ENCODE measurements at places on chromosomes 1 and 21. TPM values are rescaled to one million over a fixed set of nuclear protein-coding genes. Genes with fewer than 3 reads are reported as not detected.

GRCh38 chr1:91884459-91885212 is 1.3 kb downstream of the TGFBR3 start:
- no peaks in the 10 kb centered on the region for H3K27me3 ChIP-seq
- peak overlapping the region; percentile 74 for H3K4me3 ChIP-seq
- H3K27ac ChIP-seq, result peak overlapping the region; percentile 88
- no peaks in the 10 kb centered on the region for H3K36me3 ChIP-seq
- DNase-seq, result peak; percentile 59

The LORICRIN gene
- total RNA-seq, result not detected

DNA sequence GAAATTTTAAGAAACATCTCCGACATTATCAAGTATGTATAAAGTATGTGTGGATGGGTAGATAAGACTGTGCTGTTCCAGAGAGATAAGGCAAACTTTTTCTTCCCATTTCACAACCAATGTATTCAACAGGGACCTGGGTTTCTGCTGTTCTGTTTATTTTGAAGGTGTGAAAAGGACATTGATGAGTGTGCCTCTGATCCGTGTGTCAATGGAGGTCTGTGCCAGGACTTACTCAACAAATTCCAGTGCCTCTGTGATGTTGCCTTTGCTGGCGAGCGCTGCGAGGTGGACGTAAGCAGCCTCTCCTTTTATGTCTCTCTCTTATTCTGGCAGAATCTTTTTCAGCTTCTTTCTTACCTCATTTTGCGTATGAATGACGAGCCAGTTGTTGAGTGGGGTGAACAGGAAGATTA is 174.0 kb downstream of the CRB1 start:
- H3K4me1 ChIP-seq, result no peaks in the 10 kb centered on the region
- no peak overlapping the region for H3K27ac ChIP-seq
- H3K27me3 ChIP-seq, result no peaks in the 10 kb centered on the region
- H3K4me3 ChIP-seq, result no peak overlapping the region

- no peaks in the 10 kb centered on the region for H3K4me1 ChIP-seq
- no peak overlapping the region for H3K4me3 ChIP-seq
- H3K27ac ChIP-seq, result no peak overlapping the region
- no peaks in the 10 kb centered on the region for H3K36me3 ChIP-seq
- no peak for DNase-seq
Measured at GRCh38 chr1:222136869-222137268, 395.0 kb upstream of the DUSP10 start.

The OPN3 gene
- total RNA-seq, result 12.3 TPM

- no peak overlapping the region for H3K27ac ChIP-seq
- no peaks in the 10 kb centered on the region for H3K36me3 ChIP-seq
- DNase-seq, result no peak
- H3K27me3 ChIP-seq, result no peaks in the 10 kb centered on the region
- no peaks in the 10 kb centered on the region for H3K4me1 ChIP-seq
- H3K4me3 ChIP-seq, result no peak overlapping the region
Measured at GRCh38 chr1:17188889-17189631, 15.9 kb upstream of the PADI1 start.

- H3K36me3 ChIP-seq, result no peaks in the 10 kb centered on the region
- H3K4me1 ChIP-seq, result peaks cover 5% of the 10 kb centered on the region
- peak overlapping the region; percentile 39 for H3K27ac ChIP-seq
- peak; percentile 61 for DNase-seq
- no peak overlapping the region for H3K4me3 ChIP-seq
- no peaks in the 10 kb centered on the region for H3K27me3 ChIP-seq
Measured at GRCh38 chr1:109783436-109783835, 19.7 kb upstream of the EPS8L3 start.

DNA sequence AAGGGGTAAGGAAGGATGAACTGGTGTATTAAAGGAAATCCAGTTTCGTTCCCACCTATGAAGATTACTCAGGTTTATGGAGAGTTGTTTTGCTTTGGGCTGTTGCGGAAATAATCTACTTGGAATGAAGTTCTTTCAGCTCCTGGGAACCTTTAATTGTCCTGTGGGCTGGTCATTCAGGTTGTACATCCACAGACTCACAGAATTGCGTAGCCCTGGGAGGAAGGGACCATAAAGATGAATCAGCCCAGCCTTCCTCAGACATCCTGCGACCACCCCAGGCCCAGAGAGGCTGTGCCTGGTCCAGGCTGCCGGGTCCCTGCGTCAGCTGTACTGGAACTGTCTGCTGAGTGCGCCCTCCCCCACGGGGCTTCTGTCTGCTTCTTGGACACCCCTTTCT is 72.7 kb downstream of the GALNT2 start:
- no peaks in the 10 kb centered on the region for H3K27me3 ChIP-seq
- H3K27ac ChIP-seq, result no peak overlapping the region
- H3K4me3 ChIP-seq, result no peak overlapping the region
- no peaks in the 10 kb centered on the region for H3K36me3 ChIP-seq
- no peak for DNase-seq

DNA sequence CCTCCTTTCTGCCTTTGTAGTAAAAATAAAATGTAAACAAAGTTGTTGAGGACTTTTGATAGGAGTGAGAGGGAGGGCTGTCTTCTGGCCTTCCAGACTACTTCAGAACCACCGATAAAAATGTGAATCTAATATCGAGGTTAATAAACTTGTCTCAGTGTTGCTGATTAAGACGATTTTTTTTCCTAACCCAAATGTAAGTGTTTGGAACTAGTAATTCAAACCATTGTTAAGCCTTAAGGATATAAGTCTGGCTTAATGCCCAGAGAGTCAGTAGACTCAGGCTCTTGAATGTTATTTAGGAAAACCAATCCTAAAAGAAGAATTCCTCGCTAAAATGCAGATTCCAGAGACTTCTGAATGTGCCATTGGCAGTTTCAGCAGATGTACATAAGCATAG is 356.9 kb downstream of the SIPA1L2 start:
- no peaks in the 10 kb centered on the region for H3K27me3 ChIP-seq
- no peak overlapping the region for H3K27ac ChIP-seq
- no peak for DNase-seq
- no peak overlapping the region for H3K4me3 ChIP-seq
- H3K4me1 ChIP-seq, result no peaks in the 10 kb centered on the region

DNA sequence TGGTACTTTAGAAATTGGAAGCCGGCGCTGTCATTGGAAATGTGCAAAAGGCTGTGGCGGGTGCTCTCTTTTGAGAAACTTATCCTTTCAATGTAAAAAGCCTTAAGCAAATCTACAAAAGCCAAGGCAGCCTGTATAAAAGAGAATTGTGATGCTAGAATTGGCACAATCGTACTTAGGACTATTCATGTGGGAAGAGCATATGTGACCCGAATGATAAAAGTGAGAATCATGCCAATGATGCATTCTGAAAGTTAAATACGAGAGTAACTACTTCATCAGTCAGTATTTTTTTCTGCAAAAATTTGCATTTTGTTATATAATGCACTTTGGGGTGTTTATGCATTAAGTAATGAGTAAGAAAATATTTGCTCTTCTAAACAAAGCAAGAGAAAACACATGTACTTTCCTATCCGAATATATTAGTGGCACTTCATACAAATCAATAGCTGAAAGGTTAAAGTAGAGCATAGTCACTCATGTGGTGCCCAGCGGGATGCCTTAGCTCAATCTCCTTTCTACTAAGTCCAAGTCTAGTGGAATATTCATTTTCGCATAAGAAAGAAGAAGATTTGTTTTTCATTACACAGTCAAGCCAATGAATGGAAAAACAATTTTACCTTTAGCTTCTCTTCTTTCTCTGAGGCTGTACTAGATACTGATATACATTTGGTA is 1256.6 kb upstream of the B3GALT2 start:
- no peaks in the 10 kb centered on the region for H3K36me3 ChIP-seq
- no peaks in the 10 kb centered on the region for H3K27me3 ChIP-seq
- no peak overlapping the region for H3K27ac ChIP-seq
- no peaks in the 10 kb centered on the region for H3K4me1 ChIP-seq

DNA sequence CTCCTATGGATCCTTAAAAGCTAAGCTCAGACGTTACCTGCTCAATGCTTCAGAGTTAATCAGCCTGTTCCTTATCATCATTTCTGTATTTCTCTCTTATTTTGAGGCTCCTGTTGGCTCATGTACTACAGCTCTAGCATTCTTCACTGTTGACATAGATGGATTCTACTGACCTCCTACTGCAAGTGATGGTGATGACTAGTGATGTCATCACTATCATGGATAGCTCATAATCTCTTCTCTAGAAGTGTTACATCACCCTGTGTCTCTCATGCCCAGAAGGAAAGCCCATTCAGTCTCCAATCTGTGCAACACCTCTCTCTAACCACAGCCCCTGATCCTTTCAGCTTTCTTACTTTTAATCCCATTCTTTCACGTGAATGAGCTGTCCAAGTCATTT is 168.2 kb upstream of the DPT start:
- H3K4me3 ChIP-seq, result no peak overlapping the region
- H3K27ac ChIP-seq, result no peak overlapping the region
- DNase-seq, result no peak
- H3K36me3 ChIP-seq, result no peaks in the 10 kb centered on the region
- no peaks in the 10 kb centered on the region for H3K27me3 ChIP-seq

GRCh38 chr1:231639819-231640218 is 13.2 kb downstream of the DISC1 start:
- no peaks in the 10 kb centered on the region for H3K36me3 ChIP-seq
- H3K27ac ChIP-seq, result no peak overlapping the region
- no peak for DNase-seq
- no peak overlapping the region for H3K4me3 ChIP-seq
- H3K4me1 ChIP-seq, result no peaks in the 10 kb centered on the region

- no peak overlapping the region for H3K4me3 ChIP-seq
- no peak overlapping the region for H3K27ac ChIP-seq
- no peaks in the 10 kb centered on the region for H3K27me3 ChIP-seq
- H3K4me1 ChIP-seq, result peaks cover 2% of the 10 kb centered on the region
- no peaks in the 10 kb centered on the region for H3K36me3 ChIP-seq
- no peak for DNase-seq
Measured at GRCh38 chr1:171940368-171940767, 99.1 kb downstream of the DNM3 start.

The ANGPTL1 gene
- 24.5 TPM for total RNA-seq

DNA sequence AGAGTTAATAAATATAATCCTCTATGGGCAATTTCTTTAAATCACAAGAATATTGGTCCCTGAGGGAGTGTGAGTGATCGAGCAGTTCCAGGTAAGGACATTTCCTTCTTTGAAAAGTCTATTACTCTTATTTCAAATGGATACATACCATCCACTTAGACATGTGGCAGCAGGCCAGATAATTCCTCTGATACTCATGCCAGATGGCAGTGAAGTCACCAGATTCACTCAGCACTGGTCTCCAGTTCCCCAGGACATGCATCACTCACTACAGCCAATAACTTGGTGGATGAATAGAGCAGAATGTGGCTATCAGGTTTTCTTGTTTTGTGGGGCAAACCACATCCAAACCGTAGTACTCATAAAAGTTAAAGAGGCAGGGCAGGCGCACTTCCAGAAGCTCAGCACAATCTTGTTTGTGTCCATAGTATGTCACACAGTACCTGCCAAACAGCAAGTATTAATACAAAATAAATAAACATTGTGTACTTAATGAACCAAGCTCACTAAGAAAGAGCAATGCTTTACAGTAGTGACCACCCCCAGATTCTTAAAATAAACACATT is 74.2 kb upstream of the CD53 start:
- no peaks in the 10 kb centered on the region for H3K4me1 ChIP-seq
- H3K36me3 ChIP-seq, result no peaks in the 10 kb centered on the region
- H3K27me3 ChIP-seq, result no peaks in the 10 kb centered on the region
- H3K27ac ChIP-seq, result no peak overlapping the region

- peaks cover 3% of the 10 kb centered on the region for H3K4me1 ChIP-seq
- no peak overlapping the region for H3K27ac ChIP-seq
- no peaks in the 10 kb centered on the region for H3K27me3 ChIP-seq
- peak; percentile 30 for DNase-seq
- no peaks in the 10 kb centered on the region for H3K36me3 ChIP-seq
- no peak overlapping the region for H3K4me3 ChIP-seq
Measured at GRCh38 chr1:226872437-226872836, 2.0 kb downstream of the PSEN2 start.

The COL16A1 gene
- 29.0 TPM for total RNA-seq

- H3K27ac ChIP-seq, result no peak overlapping the region
- no peak for DNase-seq
- H3K4me3 ChIP-seq, result no peak overlapping the region
- no peaks in the 10 kb centered on the region for H3K4me1 ChIP-seq
- H3K36me3 ChIP-seq, result no peaks in the 10 kb centered on the region
- no peaks in the 10 kb centered on the region for H3K27me3 ChIP-seq
Measured at GRCh38 chr1:235766794-235767285, 99.9 kb downstream of the LYST start.

- no peaks in the 10 kb centered on the region for H3K27me3 ChIP-seq
- no peak for DNase-seq
- H3K4me1 ChIP-seq, result no peaks in the 10 kb centered on the region
- H3K36me3 ChIP-seq, result no peaks in the 10 kb centered on the region
- H3K4me3 ChIP-seq, result no peak overlapping the region
Measured at GRCh38 chr1:5678759-5679158, 313.5 kb downstream of the NPHP4 start.

DNA sequence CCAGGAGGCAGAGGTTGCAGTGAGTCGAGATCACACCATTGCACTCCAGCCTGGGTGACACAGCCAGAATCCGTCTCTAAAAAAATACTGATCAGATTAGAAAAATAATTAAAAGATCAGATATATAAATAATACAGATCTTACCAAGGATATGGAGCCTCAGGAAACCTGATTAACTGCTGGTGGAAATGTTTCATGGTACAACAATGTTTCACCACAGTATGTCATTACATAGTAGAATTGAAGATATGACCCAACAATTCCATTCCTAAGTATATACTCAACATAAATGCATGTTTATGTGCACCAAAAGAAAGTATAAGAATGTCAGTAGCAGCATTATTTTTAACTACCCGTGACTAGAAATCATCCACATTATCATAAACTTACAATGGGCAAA is 41.7 kb downstream of the CD53 start:
- H3K36me3 ChIP-seq, result no peaks in the 10 kb centered on the region
- no peaks in the 10 kb centered on the region for H3K27me3 ChIP-seq
- DNase-seq, result no peak
- no peak overlapping the region for H3K27ac ChIP-seq
- H3K4me1 ChIP-seq, result no peaks in the 10 kb centered on the region

- no peaks in the 10 kb centered on the region for H3K27me3 ChIP-seq
- H3K4me1 ChIP-seq, result no peaks in the 10 kb centered on the region
- DNase-seq, result no peak
- no peak overlapping the region for H3K27ac ChIP-seq
Measured at GRCh38 chr1:234368320-234369032, 4.8 kb upstream of the COA6 start.

GRCh38 chr1:111202366-111202706 is 1.9 kb upstream of the DENND2D start:
- H3K4me1 ChIP-seq, result peaks cover 24% of the 10 kb centered on the region
- DNase-seq, result no peak
- H3K27ac ChIP-seq, result peak overlapping the region; percentile 89
- peaks cover 3% of the 10 kb centered on the region for H3K27me3 ChIP-seq

GRCh38 chr1:248696261-248696660 is 6.3 kb downstream of the OR14I1 start:
- DNase-seq, result no peak
- H3K4me1 ChIP-seq, result no peaks in the 10 kb centered on the region
- no peaks in the 10 kb centered on the region for H3K36me3 ChIP-seq
- no peak overlapping the region for H3K4me3 ChIP-seq
- H3K27ac ChIP-seq, result no peak overlapping the region

- peaks cover 14% of the 10 kb centered on the region for H3K4me1 ChIP-seq
- H3K27me3 ChIP-seq, result no peaks in the 10 kb centered on the region
- peak overlapping the region; percentile 2 for H3K27ac ChIP-seq
- no peak overlapping the region for H3K4me3 ChIP-seq
- H3K36me3 ChIP-seq, result peaks cover 60% of the 10 kb centered on the region
Measured at GRCh38 chr21:38820471-38821239, 14.9 kb downstream of the ETS2 start.
